NCI-H2227 treated with DMSO at 0.1 percent for 48 hours (cell line): ENCODE measurements at places on chromosomes 5 and 9.

GRCh38 chr9:7802666-7803065 lies 3.1 kb upstream of the DMAC1 start:
- DNase-seq, result no peak

DNA sequence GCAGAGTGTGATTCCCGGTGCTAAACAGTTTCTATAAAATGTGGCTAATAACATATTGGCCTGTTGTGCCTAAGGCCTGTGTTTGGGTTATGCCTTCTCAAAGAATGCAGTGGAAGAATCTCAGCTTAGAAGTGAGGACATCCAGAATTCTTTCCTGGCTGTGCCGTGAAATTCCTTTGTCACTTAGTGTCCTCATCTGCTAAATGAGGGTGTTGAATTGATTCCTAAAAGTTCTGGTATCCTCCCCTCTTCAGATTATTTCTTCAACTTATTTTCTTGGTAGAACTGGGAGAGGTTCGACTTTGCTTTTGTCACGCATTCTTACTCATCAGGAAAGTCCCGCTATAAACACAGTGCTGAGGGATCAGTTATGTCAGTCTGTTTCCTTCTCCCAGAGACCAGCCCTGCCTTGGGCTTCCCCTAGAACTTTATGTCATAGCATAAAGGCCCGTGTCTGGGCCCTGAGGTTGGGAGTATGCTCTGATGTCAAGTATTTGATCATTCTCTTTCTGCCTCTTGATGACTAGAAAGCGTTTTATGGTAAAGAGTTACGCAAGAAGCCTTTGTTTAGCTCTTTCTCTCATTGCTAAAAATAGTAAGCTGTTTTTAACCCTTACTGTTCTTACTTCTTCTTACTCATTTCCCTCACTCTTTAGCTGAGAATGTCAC lies 29.5 kb downstream of the MTAP start:
- no peak for DNase-seq

GRCh38 chr5:95298651-95299050 lies 13.8 kb upstream of the MCTP1 start:
- DNase-seq, result no peak

- no peak for DNase-seq
These were observed 74.5 kb downstream of the C7 start for GRCh38 chr5:40983781-40984180.

GRCh38 chr5:97600486-97600885 lies 417.4 kb upstream of the RIOK2 start:
- DNase-seq, result no peak

GRCh38 chr5:154384480-154385235 lies 61.1 kb upstream of the SAP30L start:
- no peak for DNase-seq
